ENCODE measurements at places on chromosomes 1 and 21.

DNA sequence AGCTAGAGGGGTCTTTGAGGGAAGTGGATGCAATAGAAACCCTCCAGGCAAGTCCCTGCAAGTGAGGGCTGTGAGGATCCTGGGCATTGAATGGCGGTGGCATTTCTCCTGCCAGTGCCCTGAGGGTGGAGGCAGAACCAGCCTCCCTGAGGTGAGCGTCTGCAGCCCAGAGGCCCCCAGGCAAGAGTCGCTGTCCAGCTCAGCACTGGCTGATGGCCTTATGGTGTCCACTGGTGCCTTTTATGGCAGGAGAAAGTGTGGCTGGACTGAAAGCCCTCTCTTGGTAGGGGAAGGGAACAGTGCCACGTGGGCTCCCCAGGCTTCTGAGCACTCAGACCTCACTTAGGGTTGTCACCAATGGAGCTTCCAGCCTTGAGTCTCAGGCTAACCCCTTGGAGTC is 77.3 kb downstream of the SH3BGR start:
- no peak for DNase-seq

GRCh38 chr1:201346337-201346939 is 31.0 kb downstream of the TNNT2 start:
- peak; percentile 11 for DNase-seq

DNA sequence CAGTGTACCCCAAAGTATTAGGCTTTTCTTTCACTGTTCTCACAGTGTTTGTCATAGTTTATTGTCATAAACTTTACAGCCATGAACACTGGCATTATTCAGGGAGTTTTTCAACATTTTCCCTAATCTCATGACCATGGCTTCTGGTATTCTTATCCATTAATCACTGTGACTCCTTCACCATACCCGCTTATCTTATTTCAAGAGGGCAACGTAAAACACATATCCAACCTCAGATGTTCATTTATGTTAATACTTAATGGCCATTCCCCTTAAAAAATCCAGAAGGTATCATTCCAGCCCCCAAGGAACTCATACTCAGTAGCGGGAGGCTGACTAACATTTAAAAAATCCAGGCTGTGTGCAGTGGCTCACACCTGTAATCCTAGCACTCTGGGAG is 78.5 kb upstream of the RGS4 start:
- DNase-seq = no peak

- DNase-seq = no peak
Measured at GRCh38 chr1:145719230-145720079, at the start of gene CD160. Gene CD160 (plus strand): TSS chr1:145719499. CDS start chr1:145728328, 8,829 bp downstream.

GRCh38 chr1:74856174-74856573 is 123.2 kb downstream of the TYW3 start:
- DNase-seq = no peak

GRCh38 chr1:217813031-217813430 is 181.9 kb downstream of the SPATA17 start:
- no peak for DNase-seq

GRCh38 chr1:86596741-86597290 is 49.9 kb downstream of the CLCA4 start:
- no peak for DNase-seq

DNA sequence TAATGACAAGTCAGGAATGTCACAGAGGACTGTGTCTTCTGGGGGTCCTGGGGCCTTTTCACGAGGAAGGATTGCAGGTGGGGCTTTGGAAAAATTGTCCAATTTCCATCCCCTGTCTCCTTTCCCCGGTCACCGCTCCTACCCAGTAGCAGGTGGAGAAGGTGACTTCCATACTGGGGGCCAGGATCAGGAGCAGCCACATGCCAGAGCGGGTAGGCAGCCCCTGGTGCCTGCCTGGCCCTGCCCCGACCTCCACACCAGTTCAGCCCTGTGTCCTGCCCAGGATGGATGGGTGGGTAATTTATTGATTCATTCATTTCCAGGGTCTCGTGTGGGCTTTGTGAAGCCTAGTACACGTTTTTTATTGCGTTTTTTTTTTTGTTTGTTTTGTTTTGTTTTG is 51.7 kb downstream of the PRKCZ start:
- DNase-seq = peak; percentile 27

GRCh38 chr1:154091706-154092105 is 63.2 kb downstream of the NUP210L start:
- DNase-seq = no peak

- no peak for DNase-seq
Measured at GRCh38 chr1:202047977-202048376, 37.6 kb downstream of the ELF3 start.

All from dorsolateral prefrontal cortex (tissue), 122 donors.